ENCODE measurements at places on chromosomes 7 and 10. TPM values are rescaled to one million over a fixed set of nuclear protein-coding genes. Genes with fewer than 3 reads are reported as not detected.

Gene TRPV5
- total RNA-seq: not detected

Gene ST8SIA6
- 0.19 TPM for total RNA-seq

Gene SVOPL
- not detected for total RNA-seq

Gene GCK
- 0.71 TPM for total RNA-seq

GRCh38 chr10:3455385-3456334, 283.1 kb upstream of the PITRM1 start:
- H3K36me3 ChIP-seq: no peaks in the 10 kb centered on the region
- no peak for DNase-seq
- peaks cover 5% of the 10 kb centered on the region for H3K4me1 ChIP-seq
- H3K4me3 ChIP-seq: no peak overlapping the region
- no peak overlapping the region for H3K27ac ChIP-seq

- H3K27me3 ChIP-seq: no peaks in the 10 kb centered on the region
- H3K4me1 ChIP-seq: no peaks in the 10 kb centered on the region
- H3K4me3 ChIP-seq: no peak overlapping the region
- no peak for DNase-seq
- no peak overlapping the region for H3K27ac ChIP-seq
Observed at GRCh38 chr10:49091450-49092210, 23.7 kb downstream of the VSTM4 start.

- no peak overlapping the region for H3K4me3 ChIP-seq
- H3K36me3 ChIP-seq: no peaks in the 10 kb centered on the region
- H3K27ac ChIP-seq: no peak overlapping the region
- no peaks in the 10 kb centered on the region for H3K4me1 ChIP-seq
- DNase-seq: no peak
- no peaks in the 10 kb centered on the region for H3K27me3 ChIP-seq
Observed at GRCh38 chr10:126504063-126504760, 115.9 kb upstream of the ADAM12 start.

- H3K4me3 ChIP-seq: no peak overlapping the region
- DNase-seq: no peak
- no peak overlapping the region for H3K27ac ChIP-seq
- no peaks in the 10 kb centered on the region for H3K4me1 ChIP-seq
Observed at GRCh38 chr7:36227223-36227622, 74.2 kb downstream of the EEPD1 start.

GRCh38 chr7:135745703-135746312, 2.8 kb downstream of the FAM180A start:
- no peak overlapping the region for H3K27ac ChIP-seq
- no peaks in the 10 kb centered on the region for H3K36me3 ChIP-seq
- H3K27me3 ChIP-seq: peaks cover 4% of the 10 kb centered on the region
- DNase-seq: no peak
- no peak overlapping the region for H3K4me3 ChIP-seq
- H3K4me1 ChIP-seq: no peaks in the 10 kb centered on the region

DNA sequence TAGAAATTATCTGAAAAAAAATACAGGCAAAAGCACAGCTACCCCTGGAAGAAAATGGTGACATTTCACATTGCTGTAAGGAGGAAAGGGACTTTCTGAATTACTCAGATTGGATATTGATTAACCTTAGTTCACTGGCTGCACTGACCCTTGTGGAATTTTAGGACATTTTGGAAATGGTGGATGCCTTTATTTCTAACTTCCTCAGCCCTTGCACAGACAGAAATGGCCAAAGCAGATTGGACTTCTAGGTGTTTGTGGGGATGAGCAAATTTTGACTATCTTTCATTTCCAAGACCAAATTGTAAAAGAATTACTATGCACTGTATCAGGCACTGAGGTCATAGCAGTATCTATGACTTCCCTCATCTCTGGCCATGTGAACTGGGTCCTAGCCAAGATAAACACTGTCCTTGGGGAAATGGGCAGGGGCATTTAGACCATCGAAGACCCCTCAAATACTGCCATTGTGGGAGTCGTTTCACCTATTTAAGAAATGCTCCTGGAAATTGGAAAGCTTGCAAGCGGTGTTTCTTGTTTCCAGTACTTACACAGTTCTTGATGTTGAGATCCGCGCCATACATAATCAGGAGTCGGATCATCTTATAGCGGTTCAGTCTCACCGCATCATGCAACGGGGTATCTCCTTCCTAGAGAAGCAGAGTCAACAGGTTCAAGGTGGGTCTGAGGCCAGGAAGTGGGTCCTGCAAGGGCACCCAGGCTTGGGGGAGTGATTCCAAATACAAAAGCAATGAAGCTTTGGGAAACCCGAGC, 5.7 kb downstream of the ANKRD1 start:
- peaks cover 4% of the 10 kb centered on the region for H3K4me1 ChIP-seq
- H3K36me3 ChIP-seq: no peaks in the 10 kb centered on the region
- DNase-seq: no peak

All from CD4-positive, alpha-beta T cell (primary cell).